ENCODE measurements at places on chromosomes 3 and 15.

- DNase-seq = peak; percentile 45
Observed at GRCh38 chr3:142445816-142446254, 2.0 kb downstream of the XRN1 start.

- no peak for DNase-seq
Observed at GRCh38 chr3:45123030-45123429, 23.1 kb downstream of the CDCP1 start.

DNA sequence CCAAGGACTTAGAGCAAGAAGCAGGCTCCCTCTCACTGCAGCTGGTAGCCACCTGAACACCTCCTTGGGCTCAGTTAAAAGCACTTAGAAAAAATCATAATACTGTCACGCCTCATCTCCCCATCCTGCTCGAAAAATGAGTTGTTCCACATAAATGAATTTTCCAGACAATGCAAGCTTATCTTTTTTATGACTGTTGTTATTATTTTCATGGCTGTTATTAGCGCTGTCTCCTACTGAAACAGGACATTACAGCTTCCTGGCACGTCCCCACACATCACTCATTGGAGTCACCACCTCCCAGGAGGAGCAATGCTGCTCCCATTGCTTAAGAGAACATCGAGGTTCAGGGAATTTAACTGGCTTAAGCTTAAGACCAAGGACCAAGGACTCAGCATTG lies 26.5 kb downstream of the CCDC33 start:
- DNase-seq = no peak

DNA sequence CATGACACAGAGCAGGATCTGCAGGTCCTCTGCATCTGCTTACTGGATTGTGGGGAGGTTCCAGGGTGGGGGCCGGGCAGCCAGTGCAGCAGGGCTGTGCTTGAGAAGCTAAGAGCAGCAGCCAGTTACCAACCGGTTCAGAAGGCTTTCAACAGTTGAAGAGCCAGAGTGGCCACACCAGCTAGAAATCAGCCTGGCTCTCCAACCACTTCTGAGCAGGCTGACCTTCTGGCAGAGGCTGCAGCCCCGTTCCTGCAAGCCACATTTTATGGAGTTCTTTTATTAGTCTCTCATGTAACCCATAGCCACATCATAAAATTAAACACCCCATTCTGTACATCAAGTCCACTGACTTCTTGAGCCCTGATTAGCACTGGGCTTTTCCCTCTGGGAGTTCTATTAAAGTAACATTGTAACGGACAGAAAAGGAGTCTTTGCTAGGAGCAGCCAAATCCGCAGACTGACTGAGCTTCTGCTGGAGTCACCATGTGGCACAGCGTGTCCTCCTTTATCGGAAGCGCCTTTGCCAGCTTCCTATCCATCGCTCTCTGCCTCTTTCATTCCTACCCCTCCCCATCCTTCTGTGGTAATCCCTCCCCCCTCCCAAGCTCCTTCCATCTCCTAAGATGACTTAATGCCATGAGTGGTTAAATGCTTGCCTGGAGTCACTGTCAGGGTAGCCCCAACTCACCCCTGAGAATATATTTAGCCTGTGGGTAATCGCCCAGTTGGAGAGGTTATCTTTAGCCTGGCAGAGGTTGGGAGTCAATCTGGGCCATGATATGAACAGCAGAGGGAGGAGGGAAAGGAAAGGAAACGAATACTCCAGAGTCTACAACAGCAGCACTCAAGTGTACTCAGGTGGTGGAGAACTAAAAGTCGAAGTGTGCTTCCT lies 138.5 kb upstream of the HES1 start:
- peak; percentile 85 for DNase-seq

GRCh38 chr3:37346227-37347005 lies 172.0 kb upstream of the LRRFIP2 start:
- no peak for DNase-seq

DNA sequence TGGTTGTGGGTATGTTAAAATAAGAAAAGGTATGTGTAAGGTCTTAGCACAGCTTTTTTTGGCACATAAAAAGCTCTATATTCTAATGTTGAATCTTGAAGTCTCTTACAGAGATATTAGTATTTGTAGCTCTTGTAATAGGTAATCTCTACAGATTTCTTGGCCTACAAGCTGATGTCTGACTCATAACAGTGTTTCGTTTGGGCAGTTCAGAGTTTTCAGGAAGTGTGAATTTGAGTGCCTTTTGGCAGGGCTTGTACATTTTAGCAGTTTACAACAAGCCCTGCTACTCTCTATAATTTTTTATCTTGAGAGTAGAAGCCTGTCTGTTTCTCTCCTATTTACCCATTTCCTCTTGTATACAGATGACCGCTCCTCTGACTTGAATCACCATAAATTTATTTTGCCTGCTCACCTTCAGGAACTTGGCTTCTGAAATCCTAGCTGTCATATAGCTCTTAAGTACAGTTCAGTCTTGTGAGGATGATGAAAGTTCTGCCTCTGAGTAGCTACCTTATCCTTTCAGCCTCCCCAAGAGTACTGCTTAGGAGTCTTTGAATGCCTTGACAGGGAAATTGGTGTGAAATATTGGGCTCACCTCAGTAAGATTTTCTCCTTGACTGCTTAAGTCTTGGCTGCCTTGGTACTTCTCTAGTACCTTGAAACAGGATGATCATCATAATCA lies 419.9 kb upstream of the RARB start:
- no peak for DNase-seq

DNA sequence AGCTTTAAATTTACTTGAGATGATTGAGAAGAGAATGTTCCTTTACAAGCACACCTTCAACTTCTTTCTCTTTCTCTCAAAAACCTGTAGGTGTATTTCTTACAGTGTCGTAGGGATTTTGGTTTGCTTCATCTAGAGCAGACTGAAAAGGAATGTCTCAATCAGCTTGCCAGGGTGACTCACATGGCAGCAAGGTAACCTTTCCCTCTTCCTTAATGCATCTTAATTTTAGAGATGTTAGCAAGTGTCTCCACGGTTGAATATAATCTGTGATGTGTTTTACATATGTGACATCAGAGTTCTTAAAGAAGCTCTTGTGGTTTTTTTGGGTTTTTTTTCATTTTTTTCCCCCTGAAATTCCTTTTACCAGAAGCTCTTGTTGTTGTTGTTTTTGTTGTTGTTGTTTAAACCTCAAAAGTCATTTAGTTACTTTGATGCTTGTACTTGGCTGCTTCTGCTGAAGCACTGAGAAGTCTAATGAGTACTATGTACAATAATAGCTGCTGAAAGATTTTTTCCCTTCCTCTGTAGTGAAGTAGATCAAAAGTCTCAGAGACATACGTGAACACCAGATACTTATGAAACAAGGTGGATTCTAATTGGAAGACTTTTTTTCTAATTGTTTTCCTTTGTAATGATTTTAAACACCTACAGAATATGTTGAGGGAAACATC lies 83.1 kb downstream of the RETNLB start:
- DNase-seq = no peak

All from hematopoietic multipotent progenitor cell treated with erythropoietin and hydrocortisone succinate and interleukin-3 and kit ligand, for 4 days (in vitro differentiated cells).